ENCODE measurements at places on chromosomes 12 and 14.

DNA sequence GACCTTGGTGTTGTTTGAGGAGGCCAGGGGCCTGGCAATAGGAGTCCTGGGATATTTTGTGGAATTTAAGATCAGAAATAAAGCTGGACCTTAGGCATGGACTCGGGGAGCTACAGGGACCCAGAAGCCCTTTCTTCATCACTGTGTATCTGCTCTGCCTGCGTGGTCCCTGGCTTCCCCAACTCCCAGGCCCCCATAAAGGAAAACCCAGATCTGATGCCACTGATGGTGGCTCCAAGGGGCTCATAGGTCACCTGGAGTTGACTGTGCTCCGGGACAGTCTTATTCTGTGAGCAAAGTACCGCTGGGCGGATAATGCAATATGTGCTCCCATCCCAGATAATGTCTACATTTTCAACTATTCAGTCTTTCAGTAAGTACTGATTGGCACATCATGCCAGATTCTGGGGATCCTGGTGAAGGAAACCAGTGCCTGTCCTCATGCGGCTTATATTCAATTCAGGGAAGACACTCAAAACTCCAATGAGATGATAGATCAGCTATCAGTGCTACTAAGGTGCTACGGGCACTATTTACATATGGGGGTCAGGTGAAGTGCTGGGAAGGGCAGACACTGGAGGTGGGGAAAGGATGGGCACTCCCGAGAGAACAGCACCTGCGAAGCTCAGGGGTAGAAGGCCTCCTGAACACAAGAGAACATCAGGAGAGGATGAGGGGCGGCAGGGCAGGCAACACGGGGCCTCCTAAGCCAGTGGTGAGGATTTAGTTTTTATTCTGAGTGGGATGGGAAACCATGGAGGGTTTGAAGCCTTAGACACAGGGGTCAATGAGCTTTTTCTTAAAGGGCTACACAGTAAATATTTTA, 5.5 kb upstream of the SELPLG start:
- DNase-seq: no peak

GRCh38 chr14:41749429-41749828, 142.8 kb downstream of the LRFN5 start:
- DNase-seq: no peak

DNA sequence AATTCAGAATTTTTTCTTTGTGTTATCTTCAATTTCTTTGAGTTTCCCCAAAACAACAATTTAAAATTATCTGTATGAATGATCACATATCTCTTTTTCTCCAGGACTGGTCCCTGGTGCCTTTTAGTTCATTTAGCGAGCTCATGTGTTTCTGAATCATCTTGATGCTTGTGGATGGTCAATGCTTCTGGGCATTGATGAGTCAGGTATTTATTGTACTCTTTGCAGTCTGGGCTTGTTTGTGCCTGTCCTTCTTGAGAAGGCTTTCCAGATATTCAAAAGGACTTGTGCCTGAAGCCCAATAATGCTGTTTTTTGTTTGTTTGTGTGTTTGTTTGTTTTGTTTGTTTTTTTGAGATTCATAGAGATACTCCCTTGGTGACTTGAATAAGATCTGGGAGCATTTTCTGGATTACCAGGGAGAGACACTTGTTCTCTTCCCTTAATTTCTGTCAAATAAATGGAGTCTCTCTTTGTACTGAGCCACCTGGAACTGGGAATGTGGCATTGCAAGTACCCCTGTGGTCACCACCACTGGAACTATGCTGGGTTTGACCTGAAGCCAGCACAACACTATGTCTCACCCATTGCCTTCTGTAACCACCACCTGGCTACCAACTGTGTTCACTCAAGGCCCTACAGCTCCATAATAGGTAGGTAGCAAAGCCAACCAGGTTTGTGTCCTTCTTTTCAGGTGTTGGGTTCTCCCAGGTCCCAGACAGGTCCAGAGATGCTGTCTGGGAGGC, 56.3 kb downstream of the SLC6A15 start:
- DNase-seq: no peak

GRCh38 chr12:47545938-47546609, 159.8 kb downstream of the RPAP3 start:
- DNase-seq: no peak

DNA sequence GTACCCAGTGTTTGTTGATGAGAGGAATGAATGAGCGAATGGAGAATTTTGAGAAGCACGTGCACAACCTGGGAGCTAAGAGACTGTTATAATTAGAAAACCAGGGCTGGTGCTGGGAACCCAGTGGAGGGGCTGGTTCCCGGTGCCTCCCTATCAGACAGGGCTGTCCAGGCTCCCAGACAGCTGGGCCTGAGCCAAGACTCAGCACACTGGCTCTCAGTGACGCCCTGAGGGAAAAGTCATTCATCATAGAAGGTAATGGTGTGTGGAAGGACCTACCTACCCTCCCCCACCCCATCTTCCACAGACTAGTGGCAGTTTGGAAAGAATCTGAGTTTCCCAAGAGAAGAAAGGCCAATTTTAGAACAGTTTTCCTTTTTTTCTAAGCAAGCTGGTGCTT, 34.7 kb downstream of the KCNA5 start:
- no peak for DNase-seq

- no peak for DNase-seq
Measured at GRCh38 chr12:94080341-94081009, 67.9 kb upstream of the PLXNC1 start.

- DNase-seq: no peak
Measured at GRCh38 chr14:43949400-43949799, 557.7 kb downstream of the FSCB start.

- DNase-seq: no peak
Measured at GRCh38 chr12:58774731-58775130, 145.6 kb downstream of the LRIG3 start.

DNA sequence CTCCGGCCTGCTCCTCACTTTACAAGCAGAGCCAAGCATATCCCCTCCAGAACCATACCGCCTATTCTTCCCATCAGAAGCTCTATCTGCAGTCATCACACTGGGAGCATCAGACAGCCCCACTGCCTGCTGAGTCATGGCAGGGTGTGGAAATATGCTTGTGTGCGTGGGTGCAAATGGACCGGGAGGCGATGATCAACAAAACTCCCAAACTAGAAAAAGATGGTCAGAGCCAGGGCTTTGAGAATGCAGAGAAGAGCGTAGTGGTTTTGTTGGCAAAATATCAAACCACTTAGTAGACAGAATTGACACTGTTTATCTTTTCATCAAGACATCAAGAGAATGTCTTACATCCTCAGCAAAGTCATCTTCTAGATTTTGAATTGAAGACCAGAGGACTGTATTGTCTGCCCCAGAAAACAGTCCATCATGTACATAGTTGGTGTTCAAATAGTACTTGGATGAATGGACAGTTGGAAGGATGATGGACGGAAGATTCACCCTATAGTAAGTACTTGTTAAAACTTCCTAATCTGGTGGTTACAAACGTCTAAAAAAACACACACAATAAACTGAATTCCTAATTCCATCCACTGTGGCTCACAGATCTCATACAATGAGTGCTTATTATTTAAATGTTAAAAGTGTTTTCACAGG, 54.9 kb downstream of the VWF start:
- DNase-seq: peak; percentile 5

DNA sequence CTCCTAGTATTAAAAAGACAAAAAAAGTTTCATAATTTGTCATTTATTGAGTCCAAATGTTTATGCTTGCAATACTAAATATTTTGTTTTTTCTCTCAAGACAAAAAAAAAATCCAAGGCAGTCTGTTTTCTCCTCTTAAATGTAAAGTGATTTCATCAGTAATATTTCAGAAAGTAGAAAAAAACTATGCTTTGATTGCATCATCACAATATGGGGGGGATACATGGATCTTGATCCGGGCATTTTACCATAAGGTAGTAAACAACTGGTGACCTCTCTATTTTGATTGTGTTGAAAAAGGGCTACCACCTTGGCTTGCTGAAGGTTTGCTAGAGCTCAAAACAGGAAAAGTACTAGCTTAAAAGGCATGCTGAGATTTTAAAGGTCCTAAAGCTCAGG, 43.6 kb downstream of the ERGIC2 start:
- no peak for DNase-seq

DNA sequence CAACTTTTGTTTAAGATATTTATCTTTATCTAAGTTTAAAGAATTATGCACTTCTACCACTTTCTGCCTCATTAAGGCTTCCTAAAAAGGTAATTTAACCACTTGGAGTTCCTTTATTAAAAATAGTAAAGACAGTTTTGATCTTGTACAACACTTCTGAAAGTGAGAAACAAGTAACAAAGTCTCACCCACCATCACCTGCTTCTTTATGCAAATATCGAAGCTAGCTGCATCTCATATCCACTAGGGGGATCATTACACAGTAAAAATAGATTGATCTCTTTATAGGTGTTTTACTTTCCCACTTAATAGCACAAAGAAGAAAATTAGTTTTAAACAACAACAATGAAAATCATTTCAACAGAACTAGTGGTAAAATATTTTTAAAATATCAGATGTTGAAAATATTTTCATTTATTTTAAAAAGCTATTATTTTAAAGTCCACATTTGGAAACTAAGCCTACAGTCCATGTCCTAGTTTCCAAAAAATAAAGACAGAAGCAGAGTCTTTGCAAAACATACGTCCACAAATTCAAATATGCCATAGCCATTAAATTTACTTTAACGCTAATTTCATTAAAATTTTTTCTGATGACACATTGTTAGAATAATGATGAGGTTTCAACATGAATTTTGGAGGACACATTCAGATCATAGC, 160.0 kb upstream of the SOX5 start:
- no peak for DNase-seq

DNA sequence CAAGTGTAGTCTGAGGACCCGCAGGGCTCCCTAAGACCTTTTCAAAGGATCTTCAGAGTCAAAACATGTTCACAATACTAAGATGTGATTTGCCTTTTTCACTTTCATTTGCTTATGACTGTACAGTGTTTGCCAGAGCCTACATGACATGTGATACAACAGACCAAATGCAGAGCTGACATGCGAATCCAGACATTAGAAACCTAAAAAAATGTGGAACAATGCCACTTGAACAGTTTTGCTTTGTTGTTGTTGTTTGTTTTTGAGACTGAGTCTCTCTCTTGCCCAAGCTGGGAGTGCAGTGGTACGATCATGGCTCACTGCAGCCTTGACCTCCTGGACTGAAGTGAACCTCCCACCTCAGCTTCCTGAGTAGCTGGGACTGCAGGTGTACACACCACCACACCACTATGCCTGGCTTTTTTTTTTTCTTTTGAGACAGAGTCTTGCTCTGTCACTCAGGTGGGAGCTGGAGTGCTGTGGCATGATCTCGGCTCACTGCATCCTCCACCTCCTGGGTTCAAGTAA, 5.3 kb upstream of the RAB35 start:
- no peak for DNase-seq

- DNase-seq: no peak
Measured at GRCh38 chr12:122859303-122860039, 24.2 kb downstream of the HIP1R start.

GRCh38 chr14:71776471-71777360, 155.5 kb upstream of the RGS6 start:
- DNase-seq: no peak

DNA sequence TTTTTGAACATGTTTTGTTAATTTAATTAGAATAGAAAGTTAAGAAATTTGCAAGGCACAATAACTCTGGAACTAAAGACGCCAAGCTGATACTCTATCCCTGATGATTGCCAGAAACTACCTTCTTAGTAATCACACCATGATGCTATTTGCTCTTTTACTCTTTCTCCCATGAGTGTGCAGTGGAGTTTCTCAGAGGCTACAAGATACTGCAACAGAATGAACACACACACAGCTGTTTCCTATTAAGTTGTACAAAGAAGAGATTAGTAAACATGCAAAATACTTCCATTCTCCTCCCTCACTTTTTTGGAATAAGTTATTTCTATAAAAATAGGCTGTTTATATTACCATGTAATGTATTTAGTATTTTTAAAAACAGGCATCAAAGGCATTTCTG, 1367.5 kb downstream of the AACS start:
- no peak for DNase-seq

DNA sequence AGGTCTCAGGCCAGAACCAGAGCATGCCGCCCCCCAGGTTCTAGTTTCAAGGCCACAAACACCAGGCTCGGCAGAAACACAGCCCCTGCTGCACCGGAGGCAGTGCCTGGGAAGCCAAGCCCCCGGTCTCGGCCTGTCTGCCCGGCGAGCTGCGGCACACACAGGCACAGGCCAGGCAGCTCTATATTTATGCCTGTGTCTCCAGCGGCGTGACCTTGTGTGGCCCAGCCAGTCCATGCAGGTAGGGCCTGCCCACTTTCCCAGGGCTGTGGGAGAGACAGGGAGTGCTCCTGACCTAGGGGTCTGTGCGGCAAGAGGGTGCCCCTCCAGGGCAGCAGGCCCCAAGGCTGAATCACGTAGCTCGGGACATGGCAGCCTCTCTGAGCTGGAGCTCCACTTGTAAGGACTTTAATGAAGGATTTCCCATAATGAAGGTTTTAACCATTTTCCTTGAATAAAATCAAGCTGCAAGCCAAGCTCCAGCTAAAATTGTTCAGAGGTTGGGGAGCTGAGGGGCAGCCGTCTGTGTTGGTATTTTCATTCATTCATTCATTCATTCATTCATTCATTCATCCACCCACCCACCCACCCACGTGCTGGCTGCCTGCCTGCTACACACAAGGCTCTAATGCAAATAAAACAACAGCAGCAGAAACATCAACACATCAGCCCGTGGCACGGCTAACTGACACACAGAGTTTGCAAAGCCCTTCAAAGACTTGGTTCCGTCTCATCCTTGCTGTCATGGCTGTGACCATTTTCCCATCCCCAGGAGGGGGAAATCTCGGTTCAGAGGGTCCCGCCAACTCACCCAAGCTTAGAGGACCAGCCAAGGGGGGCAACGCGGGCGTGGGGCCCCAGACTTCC, 92.0 kb downstream of the RFLNA start:
- no peak for DNase-seq

GRCh38 chr12:1821805-1822204, 1.4 kb downstream of the LRTM2 start:
- no peak for DNase-seq

GRCh38 chr12:3536096-3536875, 45.3 kb downstream of the PRMT8 start:
- DNase-seq: no peak

- DNase-seq: no peak
Measured at GRCh38 chr14:92033906-92034687, 5.8 kb downstream of the TRIP11 start.

GRCh38 chr12:121637231-121637914, 11.0 kb downstream of the ORAI1 start:
- DNase-seq: no peak

DNA sequence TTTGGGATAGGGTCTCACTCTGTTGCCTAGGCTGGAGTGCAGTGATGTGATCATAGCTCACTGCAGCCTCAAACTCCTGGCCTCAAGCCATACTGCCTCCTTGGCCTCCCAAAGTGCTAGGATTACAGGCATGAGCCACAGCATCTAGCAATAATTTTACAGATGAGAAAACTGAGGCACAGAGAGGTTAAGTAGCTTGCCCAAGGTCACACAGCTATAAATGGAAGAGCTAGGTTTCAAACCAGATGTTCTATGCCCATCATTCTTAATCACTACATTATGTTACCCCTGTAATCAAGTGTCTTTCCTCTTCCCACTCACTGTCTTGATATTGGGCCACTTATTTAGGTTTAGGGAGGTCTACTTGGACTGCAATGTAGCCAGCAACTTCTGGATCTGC, 3.6 kb downstream of the SLC17A8 start:
- DNase-seq: no peak

All from stimulated activated CD8-positive, alpha-beta memory T cell treated with anti-CD3 and anti-CD28 coated beads, Interleukin-4, amount 100 ng/mL, for 4 hours (primary cell).